Skeletal muscle tissue (tissue), 5 donors: ENCODE measurements at places on chromosomes 1 and 21. TPM values are rescaled to one million over a fixed set of nuclear protein-coding genes. Genes with fewer than 3 reads are reported as not detected.

A3GALT2 gene
- total RNA-seq = not detected

TSPEAR gene
- not detected for total RNA-seq

SLC2A5 gene
- total RNA-seq = 8.9 TPM

PCP4L1 gene
- 0.52 TPM for total RNA-seq

UQCRH gene
- 480 TPM for total RNA-seq

FAM110D gene
- total RNA-seq = 1.0 TPM

PTGER3 gene
- 2.6 TPM for total RNA-seq

LHX4 gene
- total RNA-seq = not detected

ASTN1 gene
- total RNA-seq = 3.7 TPM

PIGK gene
- total RNA-seq = 17.7 TPM

KRTAP19-3 gene
- not detected for total RNA-seq

ADCY10 gene
- total RNA-seq = under 0.01 TPM

NES gene
- total RNA-seq = 494 TPM

TRIM67 gene
- total RNA-seq = under 0.01 TPM

OLIG2 gene
- not detected for total RNA-seq

EVA1C gene
- 0.52 TPM for total RNA-seq

KCNJ9 gene
- not detected for total RNA-seq

INKA2 gene
- 20.4 TPM for total RNA-seq

LENEP gene
- not detected for total RNA-seq

B3GALT2 gene
- total RNA-seq = 6.8 TPM

LCE1C gene
- total RNA-seq = not detected

CCDC17 gene
- total RNA-seq = 0.52 TPM

C1orf232 gene
- total RNA-seq = not detected

MYBPH gene
- total RNA-seq = 27.7 TPM

CDK18 gene
- 3.7 TPM for total RNA-seq

OR2AK2 gene
- total RNA-seq = not detected

FNDC10 gene
- total RNA-seq = not detected
